Nasal cavity respiratory epithelium epithelial cell of viscerocranial mucosa (primary cell): ENCODE measurements at places on chromosomes 2 and 18. TPM values are rescaled to one million over a fixed set of nuclear protein-coding genes. Genes with fewer than 3 reads are reported as not detected.

Gene PTPN4
- total RNA-seq, result 40.0 and 46.3 TPM in 2 replicates

Gene DRC1
- total RNA-seq, result 0.21 TPM in 1 of 2 replicates, not detected in the other

Gene B3GNT7
- total RNA-seq, result under 0.01 and 1.3 TPM in 2 replicates

Gene SERPINB13
- total RNA-seq, result 16.7 and 114 TPM in 2 replicates

Gene APLF
- 4.1 and 8.7 TPM in 2 replicates for total RNA-seq

Gene TCF7L1
- 0.34 and 3.8 TPM in 2 replicates for total RNA-seq

Gene GALNT3
- 92.9 and 105 TPM in 2 replicates for total RNA-seq

Gene FEZ2
- total RNA-seq, result 47.2 and 60.9 TPM in 2 replicates

Gene GAREM1
- 9.2 and 17.1 TPM in 2 replicates for total RNA-seq

Gene LCT
- 0.07 TPM in 1 of 2 replicates, not detected in the other for total RNA-seq

Gene RIOK3
- 148 and 173 TPM in 2 replicates for total RNA-seq

Gene VPS4B
- total RNA-seq, result 115 and 141 TPM in 2 replicates

Gene SNED1
- total RNA-seq, result under 0.01 and 0.28 TPM in 2 replicates

Gene RAB27B
- 31.8 and 45.6 TPM in 2 replicates for total RNA-seq

Gene FAM117B
- total RNA-seq, result 4.8 and 11.9 TPM in 2 replicates

Gene GPD2
- 88.9 and 147 TPM in 2 replicates for total RNA-seq

Gene PTPRN
- total RNA-seq, result not detected in 2 replicates

Gene EFEMP1
- 51.9 and 213 TPM in 2 replicates for total RNA-seq

Gene FBLN7
- total RNA-seq, result under 0.01 and 0.57 TPM in 2 replicates

Gene SF3B6
- 151 and 238 TPM in 2 replicates for total RNA-seq

Gene MFF
- 83.4 and 84.9 TPM in 2 replicates for total RNA-seq

Gene SCN9A
- 6.2 and 12.3 TPM in 2 replicates for total RNA-seq

Gene USP37
- 14.0 and 16.2 TPM in 2 replicates for total RNA-seq

Gene CD207
- total RNA-seq, result not detected in 2 replicates

Gene RGPD5
- 21.7 and 28.0 TPM in 2 replicates for total RNA-seq

Gene BCS1L
- total RNA-seq, result 45.9 and 60.5 TPM in 2 replicates

Gene DNAJC27
- total RNA-seq, result 5.7 and 6.8 TPM in 2 replicates

Gene REEP1
- under 0.01 TPM in 1 of 2 replicates, not detected in the other for total RNA-seq

Gene ALMS1
- total RNA-seq, result 9.6 and 18.9 TPM in 2 replicates

Gene PHOSPHO2
- total RNA-seq, result 2.7 and 4.7 TPM in 2 replicates

Gene MALL
- 38.3 and 41.1 TPM in 2 replicates for total RNA-seq

Gene RIT2
- total RNA-seq, result not detected in 2 replicates

Gene GALNT13
- total RNA-seq, result 1.0 and 1.4 TPM in 2 replicates

Gene LMAN2L
- total RNA-seq, result 14.4 and 25.3 TPM in 2 replicates

Gene LYPD6
- 1.4 TPM in 2 replicates for total RNA-seq

Gene CCDC74B
- 0.34 and 1.00 TPM in 2 replicates for total RNA-seq
